AG09319 (cell line): ENCODE measurements at places on chromosomes 6 and 20.

GRCh38 chr20:9144643-9145042 is 75.8 kb downstream of the PLCB4 start:
- DNase-seq = no peak

DNA sequence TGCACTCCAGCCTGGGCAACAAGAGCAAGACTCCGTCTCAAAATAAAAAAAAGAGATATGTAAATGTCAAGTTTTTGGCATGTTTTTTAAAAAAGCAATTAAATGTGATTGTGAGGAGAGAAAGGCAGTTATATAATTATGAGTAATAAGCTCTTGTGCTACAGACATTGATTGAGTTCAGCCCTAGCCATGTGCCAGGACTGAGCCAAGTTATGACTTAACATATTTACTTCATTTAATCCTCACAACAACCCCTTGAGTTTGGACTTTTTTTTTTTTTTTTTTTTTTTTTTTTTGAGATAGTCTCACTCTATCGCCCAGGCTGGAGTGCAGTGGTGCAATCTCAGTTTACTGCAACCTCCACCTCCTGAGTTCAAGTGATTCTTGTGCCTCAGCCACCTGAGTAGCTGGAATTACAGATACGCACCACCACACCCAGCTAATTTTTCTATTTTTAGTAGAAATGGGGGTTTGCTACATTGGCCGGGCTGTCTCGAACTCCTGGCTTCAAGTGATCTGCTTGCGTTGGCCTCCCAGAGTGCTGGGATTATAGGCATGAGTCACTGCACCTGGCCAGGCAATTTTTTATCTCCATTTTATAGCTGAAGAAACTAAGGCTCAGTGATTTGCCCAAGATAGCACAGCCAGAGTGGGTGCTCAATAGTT is 15.0 kb upstream of the CSE1L start:
- no peak for DNase-seq

GRCh38 chr20:54172856-54173652 is 732 bp downstream of the CYP24A1 start:
- DNase-seq = no peak

DNA sequence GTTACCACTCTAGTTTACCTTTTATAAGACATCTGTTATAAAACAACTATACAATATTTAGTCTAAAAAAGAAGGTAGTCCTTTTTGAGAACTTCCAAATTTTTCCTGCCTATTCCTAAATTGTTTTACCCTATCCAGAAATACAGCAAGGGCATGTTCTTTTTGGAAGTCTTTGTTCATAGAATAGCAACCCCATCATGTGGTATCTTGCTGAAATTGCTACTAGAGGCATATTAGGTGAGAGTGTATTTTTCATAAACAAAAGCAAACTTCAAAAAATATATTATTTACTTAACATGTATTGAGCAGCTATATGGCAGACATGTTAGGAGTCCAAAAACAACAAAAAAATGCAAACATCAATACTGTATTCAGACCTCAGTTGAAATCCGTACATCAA is 371.8 kb upstream of the NRSN1 start:
- DNase-seq = no peak

DNA sequence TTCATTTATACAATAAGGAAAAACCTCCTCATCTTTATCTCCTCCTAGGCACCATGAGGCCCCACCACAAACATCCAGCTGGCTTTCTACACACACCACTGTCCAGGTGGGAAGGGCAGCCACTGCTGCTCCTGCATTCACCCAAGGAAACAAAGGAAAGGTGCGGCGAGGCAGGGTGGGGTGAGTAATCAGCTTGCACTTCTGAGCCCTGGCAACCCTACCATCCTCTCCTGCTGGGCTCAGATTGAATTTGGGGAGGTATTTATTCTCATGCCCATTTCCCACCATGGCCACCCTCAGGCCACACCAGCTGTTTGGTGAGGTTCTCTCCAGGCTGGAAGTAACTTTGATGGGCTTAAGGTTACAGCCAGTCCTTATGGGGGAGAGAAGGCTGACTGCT is 31.2 kb upstream of the SPDEF start:
- no peak for DNase-seq

DNA sequence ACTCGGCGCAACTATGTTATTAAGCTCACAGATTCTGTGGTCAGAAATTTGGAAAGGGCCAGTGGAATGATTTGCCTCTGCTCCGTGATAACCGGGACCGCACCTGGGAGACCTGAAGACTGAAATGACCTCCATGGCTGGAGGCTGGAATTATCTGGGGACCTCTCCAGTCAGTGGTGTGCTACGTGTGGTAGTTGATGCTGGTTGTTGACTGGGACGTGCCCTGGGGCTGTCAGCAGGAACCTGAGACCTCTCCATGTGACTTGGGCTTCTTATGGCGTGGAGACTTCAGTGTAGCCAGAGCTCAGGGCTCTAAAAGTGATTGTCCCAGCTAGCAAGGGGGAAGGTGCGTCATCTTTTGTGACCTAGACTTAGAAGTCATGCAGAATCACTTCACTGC is 50.3 kb downstream of the CHMP4B start:
- DNase-seq = no peak

GRCh38 chr6:148758492-148758891 is 11.7 kb downstream of the UST start:
- DNase-seq = no peak

DNA sequence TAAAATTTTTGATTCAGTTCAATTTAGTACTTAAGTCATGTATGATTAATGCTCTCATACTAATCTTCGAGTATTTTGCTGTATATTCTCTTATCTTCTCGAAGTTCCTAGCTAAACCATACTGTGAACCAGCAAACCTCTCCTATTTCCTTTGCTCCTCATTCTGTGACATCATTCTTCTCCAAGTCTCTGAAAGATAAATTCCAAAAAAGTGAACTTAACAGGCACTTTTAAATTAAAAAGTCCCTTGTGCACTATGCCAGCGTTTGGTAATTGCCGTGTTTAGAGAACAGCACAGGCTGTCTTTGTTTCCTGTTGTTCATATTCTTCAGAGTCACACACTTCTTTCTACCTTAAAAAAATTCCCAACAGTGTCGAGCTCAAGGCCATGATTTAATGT is 188.4 kb upstream of the PHACTR1 start:
- no peak for DNase-seq

- DNase-seq = no peak
Observed at GRCh38 chr6:51992876-51993275, 94.5 kb downstream of the PKHD1 start.

- DNase-seq = no peak
Observed at GRCh38 chr20:61804752-61805295, 260.9 kb downstream of the TAF4 start.

DNA sequence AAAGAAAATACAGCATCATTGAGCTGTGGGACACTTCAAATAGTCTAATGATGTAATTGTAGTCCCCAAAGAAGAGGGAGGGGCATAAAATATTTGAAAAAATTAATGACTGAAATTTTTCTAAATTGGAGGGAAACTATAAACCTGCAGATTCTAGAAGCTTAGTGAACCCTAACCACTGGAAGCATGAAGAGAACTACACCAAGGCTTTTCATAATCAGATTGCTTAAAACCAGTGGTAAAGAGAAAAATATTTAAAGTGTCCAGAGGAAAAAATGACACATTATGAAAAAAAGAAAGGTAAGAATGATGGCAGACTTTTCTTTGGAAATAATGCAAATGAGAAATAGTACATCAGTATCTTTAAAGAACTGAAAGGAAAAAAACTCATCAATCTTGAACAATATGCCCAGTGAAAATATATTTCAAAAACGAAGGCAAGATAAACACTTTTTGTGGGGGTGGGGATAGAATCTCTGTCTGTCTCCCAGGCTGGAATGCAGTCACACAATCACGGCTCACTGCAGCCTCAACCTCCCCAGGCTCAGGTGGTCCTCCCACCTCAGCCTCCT is 31.3 kb downstream of the BICRAL start:
- DNase-seq = no peak

GRCh38 chr6:130724089-130724488 is 103.1 kb upstream of the SMLR1 start:
- DNase-seq = no peak

DNA sequence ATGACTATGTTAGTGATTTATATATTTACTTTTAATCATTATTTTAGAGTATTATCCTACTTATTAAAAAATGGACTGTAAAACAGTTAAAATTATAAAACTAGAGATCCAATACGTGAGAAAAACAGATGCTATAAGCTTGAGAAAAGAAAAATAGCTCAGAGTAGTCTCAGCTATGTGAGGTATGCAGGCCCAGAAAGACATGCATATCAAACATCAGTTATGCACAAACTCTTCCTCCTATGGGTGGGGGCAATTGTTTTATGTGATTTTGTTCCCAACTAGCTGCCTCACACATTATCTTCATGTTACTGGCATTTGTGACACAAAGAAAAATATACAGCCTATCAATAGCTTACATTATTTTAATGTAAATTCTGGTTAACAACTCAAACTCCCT is 28.8 kb downstream of the RARS2 start:
- DNase-seq = no peak

- no peak for DNase-seq
Observed at GRCh38 chr6:143936778-143937667, 71.0 kb downstream of the PLAGL1 start.

DNA sequence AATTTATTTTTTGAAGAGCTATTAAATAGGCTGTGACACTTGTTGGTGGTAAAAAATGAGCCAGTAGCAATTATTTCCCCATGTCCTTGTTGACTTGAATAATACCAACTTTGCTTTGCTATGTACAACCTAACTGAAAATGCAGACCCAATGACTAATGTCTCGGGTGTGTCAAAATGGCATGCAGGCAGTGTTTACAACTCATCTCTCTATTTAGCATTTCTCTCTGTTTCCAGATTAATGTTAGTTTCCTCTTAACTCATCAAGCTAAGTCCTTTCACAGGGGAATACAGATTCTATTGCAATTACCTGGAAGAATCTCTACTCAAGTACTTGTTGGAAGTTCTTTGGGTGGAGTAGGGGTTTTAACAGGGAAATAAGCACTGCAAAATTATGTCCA is 504.4 kb downstream of the BCKDHB start:
- DNase-seq = no peak

DNA sequence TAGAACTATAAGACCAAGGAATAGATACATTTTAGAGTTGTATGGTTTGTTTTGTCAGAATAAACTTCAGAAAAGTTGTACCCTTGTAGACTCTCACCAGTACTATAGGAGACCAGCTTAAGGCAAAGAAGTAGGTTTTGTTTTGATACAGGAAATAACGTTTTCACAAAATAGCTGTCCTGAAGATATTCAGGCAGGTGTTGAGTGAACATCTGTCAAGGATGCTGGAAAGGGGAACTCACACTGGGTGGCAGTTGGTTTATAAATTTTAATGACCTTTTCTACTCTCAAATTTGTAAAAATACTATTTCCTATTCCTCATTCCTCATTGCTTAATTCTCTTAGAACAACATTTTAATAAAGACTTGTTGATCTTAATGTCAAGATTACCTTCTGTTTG is 174.0 kb upstream of the MAN1A1 start:
- no peak for DNase-seq

GRCh38 chr20:61299104-61299503 is 47.0 kb downstream of the CDH4 start:
- no peak for DNase-seq

- no peak for DNase-seq
Observed at GRCh38 chr6:169371344-169372127, 117.9 kb upstream of the THBS2 start.

DNA sequence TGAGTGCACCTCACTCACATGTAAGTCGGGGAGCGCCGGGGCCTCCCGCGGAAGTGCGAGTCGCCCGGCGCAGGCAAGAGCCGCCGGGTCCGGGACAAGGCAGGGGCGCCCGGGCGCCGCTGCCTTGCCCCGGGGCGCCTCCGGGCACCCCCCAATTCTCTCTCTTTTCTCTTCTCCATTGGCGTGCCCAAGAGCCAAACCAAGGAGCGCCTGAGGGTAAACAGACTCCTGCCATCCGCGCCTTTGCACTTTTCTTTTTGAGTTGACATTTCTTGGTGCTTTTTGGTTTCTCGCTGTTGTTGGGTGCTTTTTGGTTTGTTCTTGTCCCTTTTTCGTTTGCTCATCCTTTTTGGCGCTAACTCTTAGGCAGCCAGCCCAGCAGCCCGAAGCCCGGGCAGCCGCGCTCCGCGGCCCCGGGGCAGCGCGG is 36.8 kb downstream of the GNAS start:
- DNase-seq = no peak

DNA sequence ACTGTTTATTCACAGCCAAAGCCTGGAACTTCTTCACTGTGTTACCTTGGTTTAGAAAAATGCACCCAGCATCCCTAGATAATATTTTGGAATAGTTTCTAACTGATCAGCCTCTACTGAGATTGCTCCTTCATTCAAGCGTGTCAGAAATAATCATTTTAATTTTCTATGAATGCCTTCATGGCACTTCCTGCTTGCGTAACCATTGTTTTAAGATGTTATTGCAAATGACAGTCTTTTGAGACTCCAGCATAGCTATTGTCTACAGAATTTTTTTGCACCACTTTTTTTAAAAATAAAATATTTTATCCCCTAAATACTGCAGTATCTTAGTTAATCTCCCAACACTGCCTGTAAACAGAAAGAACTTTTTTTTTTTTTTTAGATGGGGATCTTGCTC is 213.1 kb downstream of the PHACTR1 start:
- DNase-seq = no peak

GRCh38 chr6:27839626-27840475 is 72.3 kb downstream of the OR2B2 start:
- DNase-seq = no peak

- no peak for DNase-seq
Observed at GRCh38 chr6:127634178-127634577, 57.2 kb downstream of the C6orf58 start.

DNA sequence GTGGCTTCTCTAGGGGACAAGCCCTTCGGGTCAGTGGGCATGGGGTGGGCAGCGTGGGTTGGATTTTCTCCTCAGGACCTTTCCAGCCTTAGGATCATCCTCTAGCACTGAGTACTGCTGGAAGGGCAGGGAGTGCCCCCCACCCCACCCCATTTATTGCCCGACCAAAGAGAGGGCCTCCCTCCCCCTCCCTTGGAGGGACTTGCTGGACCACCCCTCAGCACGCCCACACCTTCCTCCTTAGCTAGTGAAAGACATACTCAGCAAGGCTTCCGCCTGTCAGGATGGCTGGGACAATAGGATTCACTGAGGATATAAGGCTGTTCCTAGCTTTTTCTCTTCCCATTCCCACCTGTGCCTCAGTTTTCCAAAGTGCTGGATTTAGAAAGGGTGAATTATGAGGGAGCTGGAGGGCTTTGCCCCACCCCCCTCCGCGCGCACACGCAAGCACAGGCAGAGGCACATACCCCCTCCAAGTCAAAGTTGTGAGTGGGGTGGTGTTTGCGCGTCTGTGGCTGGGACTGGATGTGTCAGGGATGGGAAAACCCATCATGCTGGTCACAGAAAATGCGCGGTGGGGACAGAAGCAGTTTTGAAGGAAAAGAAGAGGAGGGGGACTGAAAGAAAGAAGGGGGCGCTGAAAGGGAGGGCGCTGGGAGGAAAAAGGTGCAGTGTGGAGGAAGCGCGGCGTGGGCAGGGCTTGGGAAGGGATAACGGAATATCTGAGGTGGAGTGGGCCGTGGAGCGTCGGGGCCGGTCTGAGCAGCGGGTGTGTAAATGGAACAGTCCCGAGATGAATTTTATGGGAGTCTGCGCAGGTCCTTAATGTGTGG is 693 bp upstream of the SLC29A1 start:
- no peak for DNase-seq
